Stimulated activated CD8-positive, alpha-beta memory T cell treated with anti-CD3 and anti-CD28 coated beads, Interleukin-2, amount 100 ng/mL, for 1 hour (primary cell): ENCODE measurements at places on chromosomes 4 and X.

- DNase-seq, result no peak
These were observed 63.4 kb downstream of the NFKB1 start for GRCh38 chr4:102564399-102565059.

- DNase-seq, result no peak
These were observed 1108.1 kb downstream of the PCDH19 start for GRCh38 chrX:99301990-99302389.

DNA sequence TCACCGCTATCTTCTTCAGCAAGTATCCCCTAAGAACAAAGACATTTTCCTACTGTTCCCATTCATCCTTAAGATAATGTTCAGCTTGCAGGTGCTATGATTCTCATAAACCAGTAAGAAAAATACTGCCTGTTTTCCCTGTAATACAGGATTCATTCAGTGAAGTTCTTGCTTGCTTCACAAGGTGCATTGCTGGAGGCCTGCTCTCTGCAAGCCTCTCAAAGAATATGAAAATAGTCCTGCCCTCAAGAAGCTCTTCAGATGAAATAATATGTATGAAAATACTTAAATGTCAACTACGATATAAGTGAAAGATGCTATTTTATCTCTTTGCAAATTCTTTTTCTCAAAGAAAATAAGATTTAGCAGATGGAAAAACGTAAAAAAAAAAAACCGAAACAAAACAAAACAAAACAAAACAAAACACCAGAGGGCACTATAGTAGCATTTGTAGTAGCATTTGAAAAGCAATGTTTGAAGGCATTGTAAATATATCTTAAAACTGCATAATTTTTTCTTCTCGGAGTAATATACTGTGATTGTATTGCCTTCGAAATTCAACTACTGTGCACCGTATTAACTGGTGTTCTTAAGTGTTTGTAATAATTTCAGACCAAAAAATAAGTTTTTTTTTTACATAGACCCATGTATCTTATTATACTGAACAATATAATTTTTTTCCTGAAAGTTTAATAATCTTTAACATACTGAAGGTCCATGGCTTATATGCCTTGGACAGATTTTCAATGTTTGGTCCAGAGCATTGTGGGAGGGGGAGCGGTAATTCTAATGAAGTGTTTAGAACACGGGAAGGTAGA lies 26.0 kb downstream of the ADH4 start:
- no peak for DNase-seq

DNA sequence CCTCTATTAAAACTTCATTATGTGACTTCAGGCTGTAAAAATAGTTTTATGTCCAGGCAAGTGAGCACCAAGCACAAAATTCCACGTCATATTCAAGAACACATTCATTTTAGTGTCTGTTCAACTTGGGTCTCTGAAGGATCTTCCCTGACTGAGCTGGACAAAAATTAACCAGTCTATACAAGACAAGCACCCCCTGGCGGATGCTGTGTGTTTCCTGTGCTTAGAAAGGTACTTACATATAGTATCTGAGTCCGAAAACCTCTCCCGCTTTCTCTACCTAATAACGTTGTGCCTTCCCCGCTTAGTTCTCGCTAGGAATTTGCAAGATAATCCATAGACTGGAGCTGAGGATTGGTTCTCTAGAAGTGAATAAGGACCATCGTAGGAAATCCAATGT lies 2214.5 kb upstream of the TENM3 start:
- no peak for DNase-seq

GRCh38 chr4:18698119-18698883 lies 676.7 kb upstream of the LCORL start:
- DNase-seq, result no peak

GRCh38 chr4:19381068-19381467 lies 870.6 kb upstream of the SLIT2 start:
- DNase-seq, result no peak

DNA sequence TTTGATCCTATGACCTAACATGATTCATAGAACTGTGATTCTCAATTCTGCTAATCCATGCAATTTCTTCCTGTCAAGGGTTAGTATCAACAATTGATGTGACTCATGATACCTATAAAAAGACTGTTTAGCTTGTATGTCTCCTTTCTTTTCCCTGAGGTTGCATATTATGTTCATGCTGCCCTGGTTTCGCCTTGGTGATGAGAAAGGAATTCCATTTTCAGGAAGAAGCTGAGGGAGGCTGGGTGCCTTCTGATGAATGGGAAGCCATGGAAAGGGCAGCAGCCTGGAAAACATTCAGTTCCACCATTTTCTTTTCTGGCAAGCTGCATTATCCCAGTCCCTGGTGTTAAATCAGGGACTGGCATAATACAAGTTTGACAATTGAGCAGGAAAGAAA lies 976.5 kb downstream of the RPA4 start:
- DNase-seq, result no peak

DNA sequence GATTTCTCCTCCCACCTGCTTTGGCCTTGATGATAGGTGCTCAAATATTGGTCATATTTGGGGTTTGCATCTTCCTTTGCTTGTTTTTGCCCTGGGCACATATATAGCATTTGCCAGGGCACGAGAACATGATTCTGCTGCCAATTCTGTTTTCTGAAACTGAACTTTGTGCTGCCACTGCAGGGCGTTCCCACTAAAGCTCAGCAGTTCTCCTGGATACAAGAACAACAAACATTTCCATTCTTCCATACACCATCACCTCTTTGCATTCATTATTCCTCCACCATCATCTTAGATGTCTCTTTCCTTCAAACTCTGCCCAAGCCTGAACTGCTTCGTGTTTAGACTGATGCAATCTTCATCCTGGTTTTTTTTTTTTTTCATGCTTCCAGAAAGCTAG lies 36.3 kb upstream of the GATB start:
- DNase-seq, result no peak

GRCh38 chr4:156217236-156217635 lies 263.6 kb upstream of the CTSO start:
- no peak for DNase-seq

GRCh38 chr4:2893772-2894171 lies 50.1 kb downstream of the ADD1 start:
- no peak for DNase-seq

DNA sequence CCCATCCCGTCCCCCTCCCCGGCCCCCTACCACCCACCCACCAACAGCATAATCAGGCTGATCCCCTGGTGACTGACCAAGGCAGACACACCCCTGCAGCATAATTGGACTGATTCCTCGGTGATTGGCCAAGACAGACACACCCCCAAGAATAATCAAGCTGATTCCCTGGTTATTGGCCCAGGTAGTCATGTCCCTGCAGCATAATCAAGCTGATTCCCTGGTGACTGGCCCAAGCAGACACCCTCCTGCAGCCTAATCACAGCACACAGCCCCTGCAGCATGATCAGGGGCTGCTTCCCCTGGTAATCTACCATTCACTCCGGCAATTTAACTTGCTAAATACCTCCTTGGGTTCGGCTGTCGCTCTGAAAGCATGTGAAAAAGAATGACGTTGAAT lies 47.5 kb upstream of the STS start:
- DNase-seq, result no peak

DNA sequence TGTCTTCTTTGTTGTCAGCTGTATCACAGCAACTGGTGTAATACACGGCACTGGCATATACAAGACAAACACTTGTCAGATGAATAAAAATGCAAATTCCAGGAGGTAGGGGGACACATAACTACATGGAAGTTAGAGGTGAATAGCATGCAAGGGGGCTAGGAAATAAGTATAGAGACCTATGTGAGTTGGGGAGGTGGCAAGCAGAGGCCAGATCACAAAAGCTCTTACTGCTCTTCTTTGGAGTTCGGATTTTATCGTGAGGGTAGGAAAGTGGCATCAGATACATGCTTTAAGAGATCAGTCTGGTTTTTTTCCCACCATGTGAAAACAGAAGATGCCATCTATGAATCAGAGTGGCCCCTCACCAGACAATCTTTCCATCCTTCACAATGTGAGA lies 2.8 kb upstream of the SRP72 start:
- DNase-seq, result no peak

DNA sequence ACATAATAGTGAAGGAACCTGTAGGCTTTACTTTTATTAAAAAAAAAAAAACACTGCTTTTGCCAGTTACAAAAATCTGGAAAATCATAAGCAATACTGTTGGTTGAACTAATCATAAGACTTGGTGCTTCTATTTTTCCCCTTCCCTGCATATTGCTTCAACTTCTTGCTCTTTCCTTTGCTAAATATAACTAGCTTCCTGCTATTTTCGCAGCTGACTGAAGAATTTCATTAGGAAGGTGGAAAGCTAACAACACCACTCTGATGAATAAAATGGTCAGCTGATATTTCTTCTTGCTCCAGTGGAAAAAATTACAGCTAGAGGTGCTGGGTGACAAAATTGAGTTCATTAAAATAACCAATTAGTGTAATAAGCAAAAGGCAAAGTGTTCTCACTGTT lies 39.3 kb downstream of the MEPE start:
- no peak for DNase-seq

DNA sequence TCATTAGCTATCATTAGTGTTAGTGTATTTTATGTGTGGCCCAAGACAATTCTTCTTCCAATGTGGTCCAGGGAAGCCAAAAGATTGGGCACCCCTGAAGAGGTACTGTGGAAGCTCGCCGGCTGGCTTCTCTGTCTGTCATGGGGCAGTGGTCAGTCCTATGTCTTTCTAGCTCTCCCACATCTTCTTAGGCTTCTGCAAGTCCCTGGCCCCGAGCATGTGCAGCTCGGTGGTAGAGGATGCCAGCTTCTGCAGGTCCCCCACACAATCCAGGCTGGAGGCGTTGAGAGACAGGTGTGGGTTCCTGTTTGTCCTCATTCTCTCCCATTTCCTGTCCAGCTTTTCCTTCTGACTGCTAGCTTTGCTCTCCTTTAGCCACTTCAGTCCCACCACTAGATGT lies 134.1 kb upstream of the NALF2 start:
- DNase-seq, result no peak

DNA sequence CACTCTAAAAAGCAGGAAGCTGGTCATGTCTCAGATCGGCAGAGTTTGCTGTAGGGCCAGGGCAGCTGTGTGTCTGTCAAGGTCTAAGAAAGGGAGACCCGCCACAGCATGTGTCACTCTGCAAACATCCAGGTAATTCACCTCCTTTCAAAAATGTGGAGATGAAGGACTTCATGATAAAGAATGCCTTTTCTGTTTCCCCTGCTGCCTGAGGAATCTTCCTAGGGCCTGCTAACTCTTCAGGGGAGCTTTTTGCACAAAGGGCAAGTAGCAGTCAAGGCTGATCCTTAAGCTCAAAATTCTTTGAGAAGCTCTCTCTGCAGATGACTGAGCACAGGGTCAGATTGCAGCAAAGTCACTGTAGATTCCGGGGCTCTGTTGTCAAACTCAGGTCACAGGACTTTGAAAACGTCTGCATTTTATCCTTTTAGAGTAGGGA lies 21.1 kb downstream of the RASL11B start:
- no peak for DNase-seq

- no peak for DNase-seq
These were observed 5.4 kb upstream of the DUSP9 start for GRCh38 chrX:153641627-153642026.

DNA sequence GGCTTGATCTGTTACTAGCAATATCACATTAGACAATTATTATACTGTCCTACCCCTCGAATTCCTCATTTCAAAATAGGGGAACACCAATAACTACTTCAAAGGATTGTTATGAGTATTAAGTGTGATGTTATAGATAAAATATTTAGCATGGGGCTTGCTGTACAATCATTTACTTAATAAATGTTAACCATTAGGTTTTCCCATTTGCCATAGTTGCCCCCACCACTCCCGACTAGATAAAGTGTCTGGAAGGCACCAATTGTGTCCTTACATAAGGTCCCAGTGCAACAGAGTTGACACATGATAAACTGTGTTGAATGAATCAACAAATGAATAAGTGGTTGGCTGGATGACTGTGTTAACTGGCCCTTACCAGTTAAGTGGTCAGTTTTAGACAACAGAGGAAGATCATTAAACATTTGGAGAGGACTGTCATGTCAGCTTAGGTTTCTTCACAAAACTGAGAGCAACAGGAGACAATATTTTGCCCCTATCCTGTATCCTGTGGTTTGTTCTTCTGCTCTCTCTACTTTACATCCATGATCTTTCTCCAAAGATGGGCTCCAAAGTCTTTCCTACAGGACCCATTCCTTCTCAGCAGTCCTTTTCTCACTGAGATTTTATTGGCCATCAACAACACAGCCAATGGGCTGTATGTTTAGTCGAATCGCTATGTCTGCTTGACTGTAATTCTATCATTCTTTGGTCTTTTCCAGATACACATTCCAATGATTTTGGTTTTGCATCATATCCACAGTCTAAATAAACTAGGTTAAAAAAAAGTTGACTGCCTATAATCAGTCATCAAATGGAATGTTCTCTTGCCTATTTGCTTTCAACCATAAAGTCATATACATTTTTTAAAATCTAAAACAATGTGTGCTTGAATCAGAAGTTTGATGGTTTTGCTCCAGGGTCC lies 74.4 kb downstream of the RNF150 start:
- DNase-seq, result no peak

DNA sequence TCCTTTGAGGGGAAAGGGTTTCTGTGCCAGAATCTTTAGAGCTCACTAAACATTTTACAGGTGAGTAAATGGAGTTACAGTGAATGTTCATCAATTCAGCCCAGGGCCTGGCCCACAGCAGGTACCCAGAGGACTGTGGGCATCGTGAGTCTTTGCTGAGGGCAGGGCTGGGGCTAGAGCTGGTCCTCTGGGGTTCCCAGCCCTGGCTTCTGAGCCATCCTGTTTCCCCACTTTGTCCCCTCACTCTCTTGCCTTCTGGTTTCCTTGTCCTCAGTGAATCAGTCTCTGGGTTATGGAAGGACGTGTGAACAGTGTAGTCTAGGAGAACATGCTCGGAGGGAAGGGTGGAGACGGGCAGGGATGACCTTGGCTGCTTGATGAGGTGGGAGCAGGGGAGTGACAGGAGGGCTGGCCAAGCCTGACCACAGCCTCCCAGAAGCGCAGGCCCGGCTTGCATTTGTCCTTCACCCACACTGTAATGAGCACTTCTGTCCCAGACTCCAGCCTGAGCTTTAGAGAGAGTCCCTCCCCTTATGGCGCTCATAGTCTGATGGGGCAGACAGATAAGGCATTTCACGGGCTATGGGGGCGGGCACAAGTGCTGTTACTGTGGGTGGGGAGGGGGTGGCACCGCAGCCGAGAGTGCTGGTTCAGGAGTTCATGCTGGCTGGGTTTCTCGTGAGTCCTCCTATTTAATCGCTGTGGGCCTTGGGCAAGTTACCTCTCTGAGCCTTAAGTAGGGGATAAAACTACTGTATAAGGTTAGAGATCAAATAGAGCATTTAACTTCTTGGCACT lies 17.3 kb downstream of the TBC1D14 start:
- no peak for DNase-seq

- no peak for DNase-seq
These were observed 52.5 kb downstream of the JADE1 start for GRCh38 chr4:128861856-128862518.

GRCh38 chrX:1222531-1223241 lies 10.2 kb upstream of the CRLF2 start:
- DNase-seq, result no peak

GRCh38 chr4:2451036-2451520 lies 17.8 kb upstream of the RNF4 start:
- no peak for DNase-seq

GRCh38 chrX:153554519-153555167 lies 37.2 kb downstream of the ATP2B3 start:
- peak; percentile 6 for DNase-seq

- DNase-seq, result no peak
These were observed 22.5 kb downstream of the SLC9B2 start for GRCh38 chr4:103054030-103054429.
